Left lung (tissue), 14 donors: ENCODE measurements at places on chromosomes 2 and 18.

- no peaks in the 10 kb centered on the region for H3K36me3 ChIP-seq
- no peak for DNase-seq
- no peak overlapping the region for H3K27ac ChIP-seq
- H3K27me3 ChIP-seq, result no peaks in the 10 kb centered on the region
Observed at GRCh38 chr2:28821295-28821958, 10.8 kb downstream of the SPDYA start.

GRCh38 chr2:183195998-183196409 lies 71.8 kb downstream of the NUP35 start:
- H3K36me3 ChIP-seq, result peaks cover 2% of the 10 kb centered on the region
- no peaks in the 10 kb centered on the region for H3K27me3 ChIP-seq
- no peak for DNase-seq
- no peak overlapping the region for H3K4me3 ChIP-seq
- H3K4me1 ChIP-seq, result no peaks in the 10 kb centered on the region

- no peaks in the 10 kb centered on the region for H3K27me3 ChIP-seq
- H3K36me3 ChIP-seq, result no peaks in the 10 kb centered on the region
- no peaks in the 10 kb centered on the region for H3K4me1 ChIP-seq
- H3K27ac ChIP-seq, result no peak overlapping the region
Observed at GRCh38 chr18:38847326-38847725, 1281.7 kb upstream of the CELF4 start.

DNA sequence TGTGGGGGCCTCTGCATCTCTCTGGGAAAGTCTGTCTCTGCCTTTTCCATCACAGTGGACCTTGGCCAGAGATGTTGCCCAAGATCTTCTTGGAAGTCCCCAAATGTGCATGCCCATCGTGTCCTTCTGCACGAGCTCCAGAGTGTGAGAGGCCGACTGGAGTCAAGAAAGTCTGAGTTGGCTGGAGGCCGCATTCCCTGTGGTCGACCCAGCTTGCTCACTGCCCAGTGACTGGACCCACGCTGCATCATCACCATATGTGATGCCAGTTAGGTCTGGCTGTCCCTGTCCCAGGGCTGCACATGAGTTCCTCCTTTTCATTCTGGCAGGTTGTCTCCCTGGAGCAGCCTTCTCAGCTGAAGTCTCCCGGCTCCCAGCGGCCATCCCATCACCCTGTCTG lies 93.8 kb downstream of the ARL4C start:
- DNase-seq, result no peak
- H3K4me1 ChIP-seq, result peaks cover 11% of the 10 kb centered on the region
- H3K4me3 ChIP-seq, result no peak overlapping the region
- H3K27me3 ChIP-seq, result no peaks in the 10 kb centered on the region
- no peak overlapping the region for H3K27ac ChIP-seq

- H3K27ac ChIP-seq, result no peak overlapping the region
- peaks cover 7% of the 10 kb centered on the region for H3K4me1 ChIP-seq
- H3K4me3 ChIP-seq, result no peak overlapping the region
Observed at GRCh38 chr2:102313025-102313424, 1.7 kb downstream of the IL1RL1 start.

- no peak for DNase-seq
- H3K27ac ChIP-seq, result no peak overlapping the region
- H3K36me3 ChIP-seq, result no peaks in the 10 kb centered on the region
- no peaks in the 10 kb centered on the region for H3K4me1 ChIP-seq
- no peaks in the 10 kb centered on the region for H3K27me3 ChIP-seq
- no peak overlapping the region for H3K4me3 ChIP-seq
Observed at GRCh38 chr2:14702258-14702657, 69.7 kb downstream of the LRATD1 start.

- no peak overlapping the region for H3K27ac ChIP-seq
- no peaks in the 10 kb centered on the region for H3K27me3 ChIP-seq
- no peak for DNase-seq
- H3K4me1 ChIP-seq, result no peaks in the 10 kb centered on the region
- no peak overlapping the region for H3K4me3 ChIP-seq
Observed at GRCh38 chr18:47077111-47077510, 41.7 kb upstream of the ELOA2 start.

- no peaks in the 10 kb centered on the region for H3K36me3 ChIP-seq
- H3K27ac ChIP-seq, result no peak overlapping the region
- H3K4me3 ChIP-seq, result no peak overlapping the region
- H3K4me1 ChIP-seq, result no peaks in the 10 kb centered on the region
- no peak for DNase-seq
Observed at GRCh38 chr2:160051371-160051800, 11.0 kb downstream of the PLA2R1 start.

GRCh38 chr2:85598594-85599340 lies 3.2 kb downstream of the RNF181 start:
- H3K36me3 ChIP-seq, result peaks cover 40% of the 10 kb centered on the region
- no peak overlapping the region for H3K27ac ChIP-seq
- H3K4me3 ChIP-seq, result no peak overlapping the region
- DNase-seq, result no peak
- H3K27me3 ChIP-seq, result no peaks in the 10 kb centered on the region
- peaks cover 30% of the 10 kb centered on the region for H3K4me1 ChIP-seq

- no peak overlapping the region for H3K4me3 ChIP-seq
- no peaks in the 10 kb centered on the region for H3K36me3 ChIP-seq
- no peaks in the 10 kb centered on the region for H3K4me1 ChIP-seq
Observed at GRCh38 chr2:53289309-53290006, 478.1 kb upstream of the CHAC2 start.

- no peak overlapping the region for H3K27ac ChIP-seq
- no peaks in the 10 kb centered on the region for H3K36me3 ChIP-seq
- no peaks in the 10 kb centered on the region for H3K27me3 ChIP-seq
- DNase-seq, result no peak
- no peak overlapping the region for H3K4me3 ChIP-seq
Observed at GRCh38 chr18:69172046-69172445, 228.6 kb upstream of the DOK6 start.

GRCh38 chr2:42923580-42924417 lies 131.4 kb upstream of the HAAO start:
- no peak for DNase-seq
- peak overlapping the region; percentile 73 for H3K27ac ChIP-seq
- no peak overlapping the region for H3K4me3 ChIP-seq
- no peaks in the 10 kb centered on the region for H3K36me3 ChIP-seq
- peaks cover 44% of the 10 kb centered on the region for H3K4me1 ChIP-seq
